Panc1 (cell line): ENCODE measurements at places on chromosomes 1 and 21. TPM values are rescaled to one million over a fixed set of nuclear protein-coding genes. Genes with fewer than 3 reads are reported as not detected.

GRCh38 chr1:183411091-183411490 lies 7.1 kb downstream of the NMNAT2 start:
- H3K4me3 ChIP-seq, result no peak overlapping the region
- DNase-seq, result no peak
- peaks cover 13% of the 10 kb centered on the region for H3K27me3 ChIP-seq
- no peaks in the 10 kb centered on the region for H3K4me1 ChIP-seq
- no peak overlapping the region for H3K27ac ChIP-seq

- H3K27ac ChIP-seq, result no peak overlapping the region
- H3K4me1 ChIP-seq, result peaks cover 2% of the 10 kb centered on the region; the same call in 1 of the 2 replicates
Measured at GRCh38 chr1:24463776-24464735, 38.6 kb upstream of the RCAN3 start.

DNA sequence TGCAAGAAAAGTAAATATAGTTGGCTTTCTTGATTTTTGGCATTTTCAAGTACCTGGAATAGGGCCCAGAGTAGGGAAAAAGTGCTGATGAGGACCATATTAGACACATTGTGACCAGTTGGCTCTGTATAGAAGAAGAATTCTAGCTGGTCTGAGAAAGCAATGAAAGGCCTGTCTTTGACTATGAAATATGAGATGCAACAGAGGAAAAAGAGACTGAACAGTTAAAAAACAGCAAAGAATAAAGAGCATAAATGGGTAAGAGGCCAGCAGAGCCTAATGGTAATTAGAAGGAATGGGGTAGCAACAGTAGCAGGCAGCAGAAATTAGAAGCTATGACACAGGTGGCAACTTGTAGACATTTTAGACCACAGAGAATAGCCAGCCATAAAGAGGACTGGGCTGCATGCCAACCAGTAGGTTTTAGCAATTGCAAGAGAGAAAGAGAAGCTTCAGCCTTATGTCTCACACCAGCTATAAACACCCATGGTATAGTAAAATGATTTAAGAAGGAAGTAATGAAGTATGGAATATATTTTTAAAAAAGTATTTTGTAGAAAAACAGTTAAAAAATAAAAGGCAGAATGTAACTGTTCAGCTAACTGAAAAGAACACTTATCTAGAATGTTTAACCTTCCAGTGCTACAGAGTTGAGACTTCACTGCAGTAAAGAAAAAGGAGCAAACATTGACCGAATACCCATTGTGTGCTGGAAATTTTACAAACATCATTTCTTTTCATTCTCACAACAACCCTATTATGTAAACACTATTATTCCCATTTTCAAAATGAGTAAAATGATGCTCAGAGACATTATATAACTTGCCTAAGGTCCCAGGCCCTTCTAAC lies 114.1 kb downstream of the LHX4 start:
- H3K27me3 ChIP-seq, result no peaks in the 10 kb centered on the region
- H3K36me3 ChIP-seq, result no peaks in the 10 kb centered on the region
- H3K4me1 ChIP-seq, result peaks cover 3% of the 10 kb centered on the region; the same call in 1 of the 2 replicates
- no peak for DNase-seq
- no peak overlapping the region for H3K4me3 ChIP-seq

DNA sequence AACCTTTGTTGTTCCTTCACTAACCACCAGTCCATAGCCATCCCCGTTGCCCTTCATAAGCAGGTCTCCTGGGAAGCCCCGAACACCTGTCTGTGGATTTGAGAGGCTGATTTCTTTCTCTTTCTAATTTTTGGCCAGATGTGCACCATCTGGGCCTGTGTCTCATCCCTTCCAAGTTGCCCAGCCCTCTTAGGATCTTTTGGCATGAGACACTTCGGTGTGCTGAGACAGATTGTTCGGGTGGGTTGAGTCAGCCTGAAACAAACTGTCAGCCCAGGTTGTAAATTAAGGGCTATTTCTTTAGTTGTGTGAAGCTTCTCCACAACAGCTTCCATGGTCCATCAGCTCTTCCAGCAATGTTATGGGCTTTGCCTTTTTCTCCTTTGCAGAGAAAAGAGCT lies 1.4 kb upstream of the DNAJC11 start:
- H3K27me3 ChIP-seq, result no peaks in the 10 kb centered on the region
- H3K36me3 ChIP-seq, result no peaks in the 10 kb centered on the region; the same call in 1 of the 2 replicates
- DNase-seq, result no peak
- peaks cover 11% of the 10 kb centered on the region for H3K4me1 ChIP-seq
- H3K4me3 ChIP-seq, result no peak overlapping the region
- H3K27ac ChIP-seq, result no peak overlapping the region

DNA sequence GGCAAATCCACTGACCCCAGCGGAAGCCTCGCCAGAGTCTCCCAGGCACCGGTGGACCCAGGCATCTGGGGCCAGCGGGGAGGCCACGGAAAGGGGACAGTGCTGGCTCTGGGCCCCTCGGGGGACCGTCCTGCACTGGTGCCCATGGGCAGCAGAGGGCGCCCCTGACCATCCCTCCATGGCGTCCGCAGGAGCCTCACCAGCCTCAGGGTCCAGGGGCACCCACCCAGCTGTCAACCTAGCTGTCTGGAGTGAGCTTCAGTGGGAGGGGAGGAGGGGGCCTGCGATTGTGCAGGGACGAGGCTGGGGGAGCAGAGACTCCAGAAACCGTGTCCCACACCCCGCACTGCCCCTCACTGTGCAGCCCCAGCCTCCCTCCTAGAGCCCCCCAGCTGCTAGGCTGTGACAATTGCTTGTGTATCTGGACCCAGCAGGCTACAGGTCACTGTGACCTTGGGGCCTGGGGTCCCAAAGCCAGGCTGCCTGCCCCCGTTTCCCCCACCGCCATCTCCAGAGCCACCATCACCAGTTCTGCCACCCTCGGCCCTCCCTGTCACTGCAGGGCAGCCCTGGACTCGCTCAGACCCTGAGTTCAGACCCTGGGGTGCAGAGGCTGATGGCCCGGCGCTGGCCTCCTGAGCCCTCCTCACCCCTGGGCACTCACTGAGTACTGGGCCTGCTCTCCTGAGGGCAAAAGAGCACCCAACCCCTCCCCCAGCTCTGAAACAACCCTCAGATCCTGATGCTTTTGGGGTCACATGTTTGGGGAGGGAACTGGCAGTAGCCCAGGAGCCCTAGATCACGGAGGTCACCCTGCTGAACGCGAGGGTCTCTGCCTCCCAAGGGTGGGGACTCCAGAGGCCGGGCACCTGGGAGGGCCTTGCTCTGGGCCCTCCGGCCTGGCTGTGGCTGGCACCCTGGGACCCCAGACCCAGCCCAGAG lies 10.6 kb upstream of the COL6A1 start:
- peaks cover 3% of the 10 kb centered on the region; the same call in 1 of the 2 replicates for H3K4me1 ChIP-seq
- no peak overlapping the region for H3K27ac ChIP-seq
- no peak for DNase-seq
- H3K36me3 ChIP-seq, result no peaks in the 10 kb centered on the region

GRCh38 chr1:51100264-51100880 lies 1.7 kb upstream of the C1orf185 start:
- H3K4me3 ChIP-seq, result no peak overlapping the region
- no peaks in the 10 kb centered on the region for H3K36me3 ChIP-seq
- DNase-seq, result no peak
- no peak overlapping the region for H3K27ac ChIP-seq
- H3K4me1 ChIP-seq, result no peaks in the 10 kb centered on the region

DNA sequence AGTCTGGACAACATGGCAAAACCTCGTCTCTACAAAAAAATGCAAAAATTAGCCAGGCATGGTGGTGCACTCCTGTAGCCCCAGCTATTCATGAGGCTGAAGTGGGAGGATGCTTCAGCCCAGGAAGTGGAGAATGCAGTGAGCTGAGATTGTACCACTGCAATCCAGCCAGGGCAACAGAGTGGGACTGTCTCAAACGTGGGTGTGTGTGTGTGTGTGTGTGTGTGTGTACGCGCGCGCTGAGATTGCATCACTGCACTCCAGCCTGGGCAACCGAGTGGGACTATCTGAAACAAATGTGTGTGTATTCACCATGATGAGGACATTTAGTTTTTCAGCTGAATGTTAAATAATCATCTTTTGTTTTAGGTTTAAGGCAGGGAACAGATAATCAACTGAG lies 21.1 kb downstream of the USP1 start:
- H3K4me1 ChIP-seq, result no peaks in the 10 kb centered on the region
- no peaks in the 10 kb centered on the region for H3K27me3 ChIP-seq
- no peak overlapping the region for H3K4me3 ChIP-seq
- DNase-seq, result no peak
- H3K36me3 ChIP-seq, result peaks cover 16% of the 10 kb centered on the region

DNA sequence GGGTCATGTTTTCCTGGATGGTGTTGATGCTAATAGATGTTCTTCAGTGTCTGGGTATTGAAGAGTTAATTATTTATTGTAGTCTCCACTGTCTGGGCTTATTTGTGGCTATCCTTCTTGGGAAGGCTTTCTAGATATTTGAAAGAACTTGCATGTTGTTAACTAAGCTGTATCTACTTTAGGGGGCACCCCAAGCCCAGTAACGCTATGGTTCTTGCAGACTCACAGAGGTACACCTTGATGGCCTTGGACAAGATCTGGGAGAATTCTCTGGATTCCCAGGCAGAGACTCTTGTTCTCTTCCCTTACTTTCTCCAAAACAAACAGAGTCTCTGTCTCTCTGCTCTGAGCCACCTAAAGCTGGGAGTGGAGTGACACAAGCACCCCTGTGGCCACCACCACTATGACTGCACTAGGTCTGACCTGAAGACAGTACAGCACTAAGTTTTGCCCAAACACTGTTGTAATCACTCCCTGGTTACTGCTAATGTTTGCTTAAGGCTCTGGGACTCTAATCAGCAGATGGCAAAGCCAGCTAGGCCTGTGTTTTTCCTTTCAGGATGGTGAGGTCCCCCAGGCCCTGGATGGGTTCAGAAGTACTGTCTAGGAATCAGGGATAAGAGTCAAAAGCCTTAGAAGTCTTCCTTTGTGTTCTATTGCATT lies 76.5 kb upstream of the C1orf21 start:
- DNase-seq, result no peak
- H3K27me3 ChIP-seq, result no peaks in the 10 kb centered on the region

DNA sequence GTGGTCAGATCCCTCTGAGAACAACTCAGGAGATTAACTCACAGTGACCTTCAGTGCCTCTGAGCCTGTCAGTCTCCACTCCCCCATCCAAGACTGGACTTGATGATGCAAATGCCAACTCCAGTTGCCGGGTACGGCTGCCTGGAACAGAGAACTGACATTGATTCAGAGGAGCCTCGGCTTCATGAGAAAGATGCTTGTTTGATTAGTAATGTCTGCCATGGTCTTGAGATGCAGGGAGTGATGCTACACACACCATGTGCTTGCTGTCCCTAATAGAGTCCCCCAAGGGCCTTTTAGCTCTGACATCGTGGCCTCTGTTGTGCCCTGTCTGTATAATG lies 51.8 kb upstream of the LRP8 start:
- no peaks in the 10 kb centered on the region for H3K36me3 ChIP-seq
- H3K27me3 ChIP-seq, result no peaks in the 10 kb centered on the region
- H3K4me1 ChIP-seq, result no peaks in the 10 kb centered on the region; the same call in 1 of the 2 replicates
- H3K4me3 ChIP-seq, result no peak overlapping the region
- DNase-seq, result no peak
- H3K27ac ChIP-seq, result no peak overlapping the region

GRCh38 chr1:80659161-80659560 lies 1141.6 kb upstream of the ADGRL2 start:
- H3K27me3 ChIP-seq, result no peaks in the 10 kb centered on the region
- no peak overlapping the region for H3K4me3 ChIP-seq
- H3K4me1 ChIP-seq, result no peaks in the 10 kb centered on the region
- H3K27ac ChIP-seq, result no peak overlapping the region
- no peak for DNase-seq

PRAMEF33 gene
- total RNA-seq, result not detected

ABCA4 gene
- 1.5 TPM for total RNA-seq

IFFO2 gene
- total RNA-seq, result 59.4 TPM

HTR6 gene
- total RNA-seq, result 0.10 TPM

PLEKHN1 gene
- total RNA-seq, result 9.8 TPM

HSD11B1 gene
- not detected for total RNA-seq

ELAPOR1 gene
- 0.28 TPM for total RNA-seq

PCP4L1 gene
- not detected for total RNA-seq

FMO2 gene
- total RNA-seq, result 0.08 TPM
